Left renal cortex interstitium (tissue), 4 donors: ENCODE measurements at places on chromosomes 6 and 20. TPM values are rescaled to one million over a fixed set of nuclear protein-coding genes. Genes with fewer than 3 reads are reported as not detected.

SYCP2L gene
- 2.2 TPM for polyA plus RNA-seq

OR2B6 gene
- 0.43 TPM for polyA plus RNA-seq

- no peak for DNase-seq
Observed at GRCh38 chr6:36484736-36485135, 41.9 kb downstream of the KCTD20 start.

DNA sequence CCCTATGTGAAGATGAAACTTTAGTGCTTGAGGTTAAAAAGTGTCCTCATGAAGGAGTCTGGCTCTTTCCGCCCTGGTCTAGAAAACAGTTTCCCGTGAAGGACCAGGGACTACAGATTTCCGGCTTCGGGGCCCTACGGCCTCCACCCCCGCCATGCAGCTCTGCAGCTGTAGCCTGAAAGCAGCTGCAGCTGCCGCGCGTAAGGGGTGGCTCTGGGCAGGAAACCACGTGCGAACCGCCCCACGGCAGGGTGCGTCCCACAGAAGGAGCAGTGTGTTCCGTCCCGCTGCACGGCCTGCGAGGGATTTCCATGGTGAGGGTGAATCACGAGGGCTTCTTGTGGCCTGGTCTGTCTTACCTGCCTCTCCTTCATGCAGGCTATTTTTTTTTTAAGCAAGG is 117.0 kb downstream of the ERMARD start:
- no peak for DNase-seq

CST5 gene
- 0.32 TPM for polyA plus RNA-seq

DNA sequence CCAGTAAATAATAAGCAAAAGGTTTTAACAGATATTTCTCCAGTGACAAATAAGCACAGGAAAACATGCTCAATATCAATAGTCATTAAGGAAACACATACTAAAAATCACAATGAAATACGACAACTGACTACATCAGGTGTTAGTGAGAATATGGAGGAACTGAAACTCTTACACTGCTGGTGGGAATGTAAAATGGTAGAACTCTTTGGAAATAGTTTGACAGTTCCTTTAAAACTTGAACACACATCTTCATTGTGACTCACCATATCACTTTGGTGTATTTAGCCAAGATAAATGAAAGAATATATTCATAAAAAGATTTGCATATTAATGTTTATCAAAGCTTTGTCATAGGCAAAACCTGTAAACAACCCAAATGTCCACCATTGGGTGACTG is 11.3 kb upstream of the MAP3K5 start:
- no peak for DNase-seq

DNA sequence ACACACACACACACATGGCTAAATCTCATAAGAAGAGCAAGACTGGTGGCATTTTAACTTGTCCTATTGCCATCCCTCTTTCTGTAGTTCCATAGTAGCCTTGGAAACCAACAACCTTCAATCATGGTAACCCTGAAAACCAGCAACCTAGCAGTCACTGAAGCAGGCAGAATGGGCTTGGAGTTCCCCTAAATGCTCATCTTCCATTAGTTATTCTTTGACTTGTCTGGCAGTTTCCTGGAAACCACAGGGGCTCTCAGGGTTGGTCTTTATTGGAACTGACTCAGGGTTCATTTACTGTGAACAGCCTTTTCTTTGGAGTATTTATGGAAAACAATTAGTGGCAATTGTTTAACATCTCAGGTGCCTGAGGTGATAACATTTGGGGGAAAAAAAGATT is 19.4 kb upstream of the BRPF3 start:
- no peak for DNase-seq

DNA sequence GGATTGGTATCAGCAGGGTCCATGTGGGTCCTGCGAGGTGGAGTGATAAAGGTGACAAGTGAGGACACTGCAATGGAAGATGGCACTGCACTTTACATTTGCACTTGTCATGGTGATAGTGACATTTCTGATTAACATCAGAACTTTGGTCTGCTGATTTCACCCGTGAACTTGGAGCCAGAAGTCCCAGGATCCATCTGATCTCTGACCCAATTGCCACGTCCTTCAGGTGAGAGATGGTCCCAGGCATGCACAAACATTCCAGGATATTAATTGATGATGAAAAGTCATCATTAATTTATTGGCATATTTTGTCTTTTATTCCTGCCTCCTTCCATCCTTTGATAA is 9.8 kb upstream of the GHRH start:
- no peak for DNase-seq
